ENCODE measurements at places on chromosomes 16 and 17. TPM values are rescaled to one million over a fixed set of nuclear protein-coding genes. Genes with fewer than 3 reads are reported as not detected.

The SP2 gene
- total RNA-seq, result 22.2 TPM

The TM4SF5 gene
- total RNA-seq, result not detected

The PITPNM3 gene
- 4.2 TPM for total RNA-seq

The ZDHHC1 gene
- total RNA-seq, result 9.1 TPM

DNA sequence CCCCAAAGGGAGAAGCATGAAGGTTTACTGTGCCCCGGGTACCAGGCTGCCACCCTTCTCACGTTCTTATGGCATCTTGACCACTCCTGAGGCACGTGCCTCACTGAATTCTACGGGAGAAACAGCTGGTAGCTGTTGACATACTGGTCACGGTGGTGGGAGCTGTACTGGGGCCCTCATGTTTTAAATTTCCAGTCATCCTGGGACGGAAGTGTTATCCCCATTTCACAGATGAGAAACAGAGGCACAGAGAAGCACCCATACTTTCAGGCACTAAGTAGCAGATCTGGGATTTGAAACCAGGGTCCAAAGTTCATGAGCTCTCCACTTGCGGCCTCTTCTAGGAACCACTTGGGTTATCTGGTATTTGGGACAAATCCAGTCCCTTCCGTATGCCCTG, 26.3 kb upstream of the DOC2B start:
- DNase-seq, result no peak

GRCh38 chr17:4540687-4541327, 14.4 kb downstream of the MYBBP1A start:
- no peak for DNase-seq

GRCh38 chr16:24734382-24734781, 4.9 kb downstream of the TNRC6A start:
- no peak for DNase-seq

DNA sequence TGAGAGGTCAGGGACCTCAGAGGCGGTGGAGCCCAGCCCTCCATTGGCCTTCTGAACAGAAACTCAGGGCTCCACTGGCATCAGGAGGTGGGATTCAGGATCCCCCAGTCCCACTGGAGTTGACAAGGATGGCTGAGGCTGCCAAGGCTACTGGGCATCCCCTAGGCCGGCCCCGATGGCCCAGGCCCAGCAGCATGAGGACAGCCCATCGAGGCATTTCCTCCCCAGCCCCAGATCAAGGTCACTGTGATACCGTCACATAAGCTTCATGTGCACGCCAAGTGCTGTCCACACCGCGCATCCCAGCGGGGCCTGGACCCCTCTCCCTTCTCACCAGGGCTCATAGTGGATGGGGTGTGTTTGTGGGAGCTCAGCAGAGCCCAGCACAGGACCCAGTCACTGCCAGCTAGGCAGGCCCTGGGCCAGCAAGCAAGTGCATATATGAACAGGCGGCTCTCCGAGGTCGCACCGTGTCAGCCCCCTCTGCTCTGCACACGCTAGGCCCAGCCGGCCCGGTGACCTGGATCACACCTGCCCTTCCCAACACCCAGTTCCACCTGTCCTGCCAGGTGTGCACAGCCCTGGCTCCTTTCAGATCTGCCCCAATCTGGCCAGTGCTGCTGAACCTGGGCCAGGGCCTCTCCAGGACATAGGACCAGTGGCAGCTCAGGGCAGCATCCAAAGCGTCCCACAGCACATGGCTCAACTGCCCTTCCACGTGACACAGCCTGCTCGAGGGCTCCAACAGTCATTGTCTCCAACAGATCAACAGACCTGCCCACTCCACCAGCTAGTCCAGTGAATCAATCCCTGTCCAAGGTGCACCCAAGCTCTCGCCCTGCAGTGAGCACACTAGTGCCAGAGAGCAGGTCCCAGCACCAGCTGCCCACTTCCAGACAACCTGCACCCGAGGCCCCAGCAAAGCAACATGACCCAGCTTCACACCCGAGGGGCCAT, 32.8 kb upstream of the RASD1 start:
- no peak for DNase-seq

- no peak for DNase-seq
Observed at GRCh38 chr17:31699281-31699680, 159.8 kb downstream of the COPRS start.

DNA sequence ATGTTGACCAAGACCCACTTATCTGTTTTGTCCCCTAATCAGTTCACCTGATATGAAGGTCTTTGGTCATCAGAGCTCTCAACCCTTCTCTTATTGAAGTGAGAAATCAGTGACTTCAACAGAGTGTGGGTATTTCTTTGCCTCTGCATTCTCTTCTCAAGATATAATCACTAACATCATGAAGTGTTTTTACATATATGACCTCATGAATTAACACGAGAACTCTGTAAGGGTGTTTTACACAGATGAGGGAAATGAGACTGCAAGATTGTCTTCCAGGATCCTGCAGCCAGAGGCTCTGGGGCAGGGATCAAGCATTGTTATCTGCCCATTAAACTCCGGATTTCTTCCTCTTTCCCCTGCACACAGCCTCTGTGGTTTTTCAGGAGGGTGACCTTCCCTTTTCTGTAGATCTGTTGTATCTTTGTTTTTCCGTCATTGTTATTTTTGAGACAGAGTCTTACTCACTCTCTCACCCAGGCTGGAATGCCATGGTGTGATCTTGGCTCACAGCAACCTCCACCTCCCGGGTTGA, 22.7 kb downstream of the LCMT1 start:
- DNase-seq, result no peak

GRCh38 chr17:77036136-77036840, 104.5 kb upstream of the SEC14L1 start:
- DNase-seq, result no peak

DNA sequence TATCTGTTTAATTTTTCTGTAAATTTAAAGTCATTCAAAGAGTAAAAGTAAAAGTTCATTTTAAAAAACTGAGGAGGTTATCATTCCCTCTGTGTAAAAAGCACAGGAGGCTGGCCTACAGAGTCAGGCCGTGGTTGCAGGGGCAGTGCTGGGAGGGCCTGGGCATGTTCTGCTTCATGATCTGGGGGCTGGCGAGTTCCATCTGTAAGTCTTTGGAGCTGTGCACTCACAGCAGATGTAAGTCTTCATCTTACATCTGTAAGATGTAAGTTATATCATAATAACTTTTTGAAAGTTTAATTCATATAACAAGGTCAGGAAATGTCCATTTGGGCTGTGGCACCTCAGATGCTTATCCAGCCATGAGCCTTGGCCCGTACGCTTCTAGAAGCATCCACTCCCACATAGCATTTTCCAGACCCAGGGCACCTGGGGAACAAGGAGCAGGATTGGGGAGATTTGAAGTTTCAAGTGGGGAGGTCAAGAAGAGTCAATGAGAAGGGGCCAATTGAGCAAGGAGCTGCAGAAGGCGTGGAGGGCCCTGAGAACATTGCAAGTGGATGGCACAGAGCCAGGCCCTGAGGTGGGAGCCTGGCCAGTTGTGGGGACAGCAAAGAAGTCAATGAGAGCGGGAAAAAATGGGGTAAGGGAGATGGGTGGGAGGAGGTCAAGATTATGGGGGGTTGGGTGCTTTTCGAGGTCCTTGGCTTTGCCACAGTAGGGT, 54.1 kb downstream of the TNFRSF13B start:
- DNase-seq, result no peak

- no peak for DNase-seq
Observed at GRCh38 chr16:1010251-1010650, 28.7 kb downstream of the SOX8 start.

DNA sequence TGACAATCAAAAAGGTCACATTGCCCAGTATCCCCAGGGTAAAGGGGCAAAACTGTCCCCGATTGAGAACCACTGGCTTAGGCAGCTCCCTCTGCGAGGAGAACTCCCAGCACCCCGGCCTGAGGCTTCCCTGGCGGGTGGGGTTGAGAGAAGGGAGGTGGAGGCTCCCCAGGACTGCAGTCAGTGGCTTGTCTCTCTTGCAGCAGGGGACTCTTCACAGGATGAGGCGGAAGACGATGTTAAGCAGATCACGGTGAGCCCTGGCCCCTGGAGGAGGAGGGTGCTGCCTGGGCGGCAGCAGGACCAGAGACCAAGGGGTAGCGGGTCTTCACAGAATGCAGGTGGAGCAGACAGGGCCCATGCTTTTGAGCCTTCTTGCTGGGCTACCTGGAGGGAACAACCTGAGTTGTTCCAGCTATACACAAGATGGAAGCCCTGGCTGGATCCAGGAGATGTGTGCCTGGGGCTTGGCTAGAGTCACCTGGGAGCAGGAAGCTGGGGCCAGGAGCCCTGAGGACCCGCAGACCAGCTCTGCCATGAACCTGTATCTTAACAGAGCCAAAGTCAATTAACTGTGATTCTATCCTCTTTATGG, 16.8 kb downstream of the POLR3E start:
- no peak for DNase-seq

DNA sequence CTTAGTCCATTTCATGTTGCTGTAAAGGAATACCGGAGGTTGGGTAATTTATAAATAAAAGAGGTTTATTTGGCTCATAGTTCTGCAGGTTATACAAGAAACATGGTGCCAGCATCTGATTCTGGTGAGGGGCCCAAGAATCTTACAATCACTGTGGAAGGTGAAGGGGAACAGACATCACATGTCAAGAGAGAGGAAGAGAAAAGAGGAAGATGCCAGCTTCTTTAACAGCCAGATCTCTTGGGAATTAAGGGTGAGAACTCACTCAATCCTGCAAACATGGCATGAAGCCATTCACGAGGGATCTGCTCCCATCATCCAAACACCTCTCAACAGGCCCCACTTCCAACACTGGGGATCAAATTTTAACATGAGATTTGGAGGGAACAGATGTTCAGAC, 49.5 kb downstream of the BMERB1 start:
- no peak for DNase-seq

DNA sequence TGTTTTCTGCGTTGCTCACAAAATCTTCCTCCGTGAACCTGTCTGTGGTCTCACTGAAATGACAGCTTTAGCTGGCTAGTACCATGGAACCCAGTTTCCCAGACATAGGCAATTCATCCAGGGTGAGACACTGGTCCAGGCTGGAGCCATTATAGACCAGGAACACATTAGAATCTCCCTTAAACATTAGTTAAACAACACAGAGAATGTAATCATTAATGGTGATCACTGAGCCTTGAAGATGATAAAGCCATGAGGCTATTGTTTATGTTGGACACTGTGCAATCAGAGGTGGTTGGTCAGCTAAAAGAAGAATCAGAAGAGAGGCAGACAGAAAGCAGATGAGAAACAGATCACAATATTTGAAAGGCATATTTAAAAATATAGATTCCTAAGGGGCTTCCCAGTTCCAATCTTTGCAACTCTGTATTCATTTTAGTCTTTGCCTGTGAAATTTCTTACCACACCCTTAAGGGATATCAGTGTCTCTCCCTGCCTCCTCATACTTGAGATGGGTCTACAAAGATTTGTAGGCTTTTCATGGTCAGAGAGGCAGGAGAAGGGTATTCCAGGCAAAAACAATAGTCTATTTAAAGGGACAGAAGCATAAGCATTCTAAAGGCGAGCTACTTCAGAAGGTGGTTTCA, 317.9 kb downstream of the MAP2K6 start:
- DNase-seq, result no peak

DNA sequence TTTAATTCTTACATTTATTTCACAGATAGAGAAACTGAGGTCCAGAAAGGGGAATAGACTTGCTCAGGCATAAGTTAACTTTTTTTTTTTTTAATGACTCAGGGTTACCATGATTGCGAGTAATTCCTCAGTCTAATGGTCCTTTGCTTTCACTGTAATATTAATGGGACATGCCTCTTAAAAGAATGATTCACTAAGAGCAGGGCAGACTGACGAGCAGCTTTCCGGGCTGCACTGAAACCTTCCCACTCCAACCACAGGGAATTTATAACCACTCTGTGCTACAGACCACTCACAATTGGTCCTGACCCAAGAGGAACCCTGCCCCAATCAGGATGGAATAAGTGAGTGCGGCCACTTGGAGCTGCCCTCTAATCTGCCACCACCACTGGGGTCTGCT, 5.7 kb downstream of the HOXB2 start:
- DNase-seq, result no peak

DNA sequence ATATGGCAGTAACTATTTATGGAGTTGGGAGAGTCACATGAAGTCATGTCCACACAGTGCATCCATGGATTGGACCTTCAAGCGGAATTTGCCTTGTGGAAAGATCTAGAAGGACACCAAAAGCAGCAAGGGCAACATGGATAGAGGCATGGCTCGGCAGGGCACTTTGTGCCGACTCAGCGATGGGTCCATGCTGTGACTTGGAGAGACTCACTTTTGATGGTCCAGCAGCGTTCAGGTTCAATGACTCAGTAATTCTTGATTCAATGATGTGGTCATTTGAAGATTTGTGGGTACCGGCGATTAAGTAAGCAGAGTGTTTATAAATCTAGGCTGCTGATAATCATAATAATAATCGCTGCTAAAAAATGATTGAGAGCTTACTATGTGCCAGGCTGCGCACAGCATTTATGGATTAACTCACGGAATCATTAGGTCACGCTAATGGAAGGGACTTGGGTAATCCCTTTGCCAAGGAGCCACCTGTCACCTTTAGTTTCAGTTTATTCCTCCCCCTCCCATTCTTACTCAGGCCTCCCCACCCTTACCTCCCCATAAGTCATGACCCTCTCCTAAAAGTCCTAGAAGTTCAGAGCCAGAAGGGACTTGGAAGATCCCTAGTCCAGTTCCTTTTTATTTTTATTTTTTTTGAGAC, 127.5 kb upstream of the CRHR1 start:
- no peak for DNase-seq

GRCh38 chr16:19338335-19338734, 52.8 kb downstream of the CLEC19A start:
- DNase-seq, result peak; percentile 24

All from HCT116 (cell line).